Sigmoid colon (tissue), 7 donors: ENCODE measurements at places on chromosomes 4 and X.

GRCh38 chr4:67721770-67722597, 21.0 kb upstream of the UBA6 start:
- no peak for DNase-seq

DNA sequence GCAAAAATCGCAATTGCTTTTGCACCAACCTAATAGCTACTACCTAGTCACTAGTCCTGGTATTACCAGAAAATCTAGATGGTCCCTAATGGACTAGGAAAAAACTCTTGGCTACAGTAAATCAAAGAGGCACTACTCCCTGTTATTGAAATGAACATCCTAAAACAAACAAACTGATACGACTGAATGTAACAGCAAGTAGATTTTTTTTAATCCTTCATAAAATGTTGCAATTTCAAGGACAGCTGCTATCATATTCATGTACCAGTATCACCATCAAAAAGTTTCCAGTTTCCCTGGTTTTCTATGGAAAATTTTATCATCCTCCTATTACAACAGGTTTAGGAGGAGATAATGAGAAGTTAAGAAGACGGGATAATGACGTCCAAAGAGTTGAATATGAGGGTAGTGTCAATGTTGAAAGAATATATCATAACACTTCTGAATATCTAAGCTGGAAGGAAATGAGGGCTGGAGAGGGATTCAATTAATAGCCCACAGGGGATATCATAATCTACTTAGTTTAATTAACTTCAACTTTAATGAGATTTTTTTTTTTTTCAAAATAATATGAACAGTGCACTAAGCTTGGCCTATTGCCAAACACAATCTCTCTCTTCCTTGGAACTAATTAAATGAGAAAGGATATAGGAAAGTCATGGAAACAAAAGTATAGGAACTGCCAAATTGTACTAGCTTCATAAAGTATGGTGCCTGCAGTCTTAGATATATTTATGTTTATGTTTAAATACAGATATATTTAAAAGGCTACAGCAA, 94.8 kb upstream of the SMIM10 start:
- no peak for DNase-seq

DNA sequence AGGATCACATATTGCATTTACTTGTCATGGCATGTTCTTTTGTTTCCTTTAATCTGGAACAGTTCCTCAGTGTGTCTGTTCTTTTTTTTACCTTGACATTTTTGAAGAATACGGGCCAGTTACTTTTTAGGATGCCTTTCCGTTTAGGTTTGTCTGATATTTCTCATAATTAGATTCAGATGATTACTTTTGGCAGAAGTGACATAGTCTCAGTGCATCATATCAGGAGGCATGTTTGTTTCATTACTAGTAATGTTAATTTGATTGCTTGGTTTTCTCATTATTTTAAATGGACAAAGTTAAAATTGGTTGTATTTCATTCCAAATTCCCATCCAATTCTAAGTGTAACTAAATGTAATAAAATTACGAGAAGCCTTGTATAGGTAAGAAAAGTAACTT, 8.3 kb downstream of the POLR2B start:
- DNase-seq: no peak

DNA sequence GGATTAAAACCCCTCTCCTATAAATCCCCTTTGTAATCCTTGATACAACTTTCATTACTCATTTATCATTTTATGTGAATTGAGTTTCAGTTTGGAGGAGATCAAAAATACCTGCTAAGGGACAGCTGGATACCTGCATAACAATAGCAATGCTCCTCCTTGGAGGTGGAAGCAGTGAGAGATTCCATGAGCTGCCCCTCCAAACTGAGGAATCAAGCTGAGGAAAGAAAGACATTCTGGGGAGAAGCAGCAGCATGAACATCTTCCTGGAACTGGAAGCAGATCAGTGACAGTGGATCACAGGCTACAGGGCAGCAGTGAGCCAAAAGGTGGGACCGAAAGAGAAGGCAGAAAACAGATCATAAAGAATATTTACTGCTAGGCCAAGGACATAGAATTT, 199.8 kb upstream of the CNKSR2 start:
- no peak for DNase-seq

DNA sequence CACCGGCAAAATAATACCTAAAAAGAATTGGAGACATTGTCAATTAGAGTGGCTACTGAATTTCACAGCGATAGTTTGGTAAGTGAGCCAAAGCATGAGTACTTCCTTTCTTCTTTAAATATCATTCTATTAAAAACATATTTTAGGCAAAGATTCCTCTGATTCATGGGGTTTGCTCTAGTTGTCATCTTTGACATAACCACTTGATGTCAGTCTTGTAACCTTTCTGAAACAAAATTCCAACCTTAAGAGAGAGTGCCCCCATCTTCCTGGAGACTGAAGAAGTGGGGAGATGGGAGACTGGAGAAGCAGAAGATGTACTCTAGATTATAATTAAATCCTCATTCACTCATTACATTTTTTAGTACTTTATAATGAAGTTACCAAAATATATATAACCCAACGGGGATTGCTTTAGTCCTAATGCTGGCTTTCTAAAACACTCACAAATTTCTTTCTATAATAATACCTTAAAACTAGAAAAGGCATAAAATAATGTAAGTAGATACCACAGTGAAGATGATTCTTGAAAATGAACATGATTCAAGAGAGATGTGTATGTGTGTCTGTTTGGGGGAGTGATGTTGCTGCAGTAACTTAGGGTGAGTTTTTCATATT, 96.4 kb downstream of the EMCN start:
- no peak for DNase-seq

- DNase-seq: no peak
Observed at GRCh38 chr4:31647786-31648185, 927.6 kb downstream of the PCDH7 start.

DNA sequence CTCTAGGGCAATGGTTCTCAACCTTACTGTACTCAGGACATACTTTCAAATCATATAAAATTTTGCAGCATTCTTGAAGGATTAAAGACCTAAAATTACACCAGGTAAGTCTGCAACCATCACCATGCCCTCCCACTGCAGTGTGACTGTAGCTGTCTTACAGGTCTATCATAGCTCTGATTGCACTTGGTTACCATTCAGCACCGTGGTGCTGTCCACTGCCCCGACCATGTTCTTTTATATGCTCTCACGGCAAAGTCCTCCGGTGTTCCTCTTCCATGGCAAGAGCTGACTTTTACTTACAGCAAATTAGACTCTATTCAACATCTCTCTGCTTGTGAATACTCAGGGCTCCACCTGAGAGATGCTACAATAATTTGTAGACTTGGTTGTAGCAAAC, 11.5 kb downstream of the CRMP1 start:
- no peak for DNase-seq

GRCh38 chr4:169110633-169111032, 100.6 kb upstream of the CBR4 start:
- no peak for DNase-seq

DNA sequence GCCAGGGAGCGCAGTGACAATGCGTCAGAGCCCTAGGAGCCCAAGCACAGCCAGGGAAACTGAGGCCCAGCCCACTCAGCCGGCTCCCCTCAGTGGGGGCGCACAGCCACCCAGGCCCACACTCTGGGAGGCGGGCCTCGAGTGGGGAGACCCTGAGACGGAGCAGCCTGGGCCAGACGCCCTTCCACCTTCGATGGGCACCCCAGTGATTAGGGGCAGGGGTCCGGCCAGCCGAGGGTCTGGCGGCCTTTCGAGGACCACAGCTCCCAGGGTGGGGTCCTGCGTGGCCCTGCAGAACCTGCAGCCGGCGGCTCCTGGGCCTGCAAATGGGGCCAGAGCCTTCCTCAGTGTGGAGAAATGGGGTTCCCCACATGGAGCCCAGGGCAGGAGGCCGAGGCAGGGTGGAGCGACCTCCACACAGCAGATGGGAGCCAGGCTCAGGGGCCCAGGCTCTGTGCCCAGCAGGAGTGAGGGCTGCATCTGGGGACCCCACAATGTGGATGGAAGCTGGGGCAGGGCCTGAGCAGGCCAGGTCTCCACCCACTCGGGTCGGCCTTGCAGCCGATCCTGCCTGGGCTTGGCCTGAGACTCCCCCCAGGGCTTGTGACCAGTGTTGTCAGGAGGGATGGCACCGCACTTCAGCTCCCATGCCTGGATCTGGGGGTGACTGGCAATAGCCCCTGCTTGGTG, 5.0 kb downstream of the HGFAC start:
- DNase-seq: no peak

GRCh38 chr4:24748758-24749350, 46.5 kb upstream of the SOD3 start:
- DNase-seq: no peak

DNA sequence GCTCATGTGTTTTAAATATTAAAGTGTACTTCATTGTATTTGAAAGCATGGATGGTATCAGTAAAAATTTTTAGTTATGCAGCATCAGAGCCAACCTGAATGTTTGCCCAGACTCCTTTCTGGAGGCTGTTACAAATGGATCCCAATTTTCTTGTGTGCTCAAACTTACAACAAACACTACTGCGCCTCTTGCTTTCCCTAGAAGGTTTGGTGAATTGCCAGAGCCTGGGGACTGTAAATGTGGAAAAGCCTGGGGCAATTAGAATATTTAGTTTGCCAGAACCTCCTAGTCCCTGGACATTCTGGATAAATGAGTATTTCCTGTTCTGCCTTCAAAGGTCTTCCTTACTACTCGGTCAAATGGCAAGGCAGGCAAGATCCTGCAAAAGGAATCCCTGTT, 4.8 kb downstream of the CAPN6 start:
- no peak for DNase-seq

GRCh38 chrX:102659790-102660757, 8.8 kb downstream of the GPRASP1 start:
- peak; percentile 92 for DNase-seq

DNA sequence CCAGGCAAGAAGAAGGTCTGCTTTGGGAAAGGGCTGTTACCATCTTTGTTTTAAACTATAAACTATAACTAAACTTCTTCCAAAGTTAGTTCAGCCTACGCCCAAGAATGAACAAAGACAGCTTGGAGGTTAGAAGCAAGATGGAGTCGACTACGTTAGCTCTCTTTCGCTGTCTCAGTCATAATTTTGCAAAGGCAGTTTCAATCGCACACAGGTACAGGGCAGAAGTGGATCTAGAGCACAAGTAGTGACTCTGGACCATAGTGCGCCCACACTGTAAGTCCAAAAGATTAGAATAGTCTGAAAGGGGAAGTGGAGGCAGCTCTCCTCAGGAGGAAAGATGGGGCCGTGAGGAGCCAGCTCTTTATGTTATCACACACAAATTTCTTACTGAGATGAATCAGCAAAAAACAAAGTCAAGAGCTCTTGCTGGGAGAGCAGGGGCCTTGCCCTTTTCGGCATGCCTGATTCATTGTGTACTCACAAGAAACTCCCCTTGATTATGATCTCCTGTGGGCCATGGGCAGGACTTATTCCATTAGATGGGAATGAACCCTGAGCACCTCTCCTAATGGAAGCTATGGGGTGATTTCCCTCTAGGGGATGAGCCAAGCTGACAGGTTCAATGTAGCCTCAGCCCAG, 58.6 kb downstream of the FUNDC1 start:
- DNase-seq: no peak

- DNase-seq: no peak
Observed at GRCh38 chrX:153569475-153569874, 29.5 kb downstream of the CCNQ start.

DNA sequence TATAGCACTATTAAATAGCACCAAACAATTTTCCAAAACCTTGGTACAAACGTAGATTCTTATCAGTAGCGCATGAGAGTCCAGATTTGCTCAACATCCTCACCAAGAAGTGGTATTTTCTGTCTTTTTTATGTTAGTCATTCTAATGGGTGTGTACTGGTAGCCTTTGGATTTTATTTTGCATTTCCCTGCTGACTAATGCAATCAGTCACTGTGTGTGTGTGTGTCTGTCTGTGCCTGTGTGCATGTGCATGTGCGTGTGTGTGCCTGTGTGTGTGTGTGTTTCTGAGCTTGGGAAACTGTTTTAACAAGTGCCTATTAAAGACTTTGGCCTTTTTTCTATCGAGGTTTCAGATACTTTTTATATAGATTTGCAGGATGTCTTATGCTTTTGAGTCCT, 82.2 kb upstream of the MAGEA10 start:
- DNase-seq: no peak

DNA sequence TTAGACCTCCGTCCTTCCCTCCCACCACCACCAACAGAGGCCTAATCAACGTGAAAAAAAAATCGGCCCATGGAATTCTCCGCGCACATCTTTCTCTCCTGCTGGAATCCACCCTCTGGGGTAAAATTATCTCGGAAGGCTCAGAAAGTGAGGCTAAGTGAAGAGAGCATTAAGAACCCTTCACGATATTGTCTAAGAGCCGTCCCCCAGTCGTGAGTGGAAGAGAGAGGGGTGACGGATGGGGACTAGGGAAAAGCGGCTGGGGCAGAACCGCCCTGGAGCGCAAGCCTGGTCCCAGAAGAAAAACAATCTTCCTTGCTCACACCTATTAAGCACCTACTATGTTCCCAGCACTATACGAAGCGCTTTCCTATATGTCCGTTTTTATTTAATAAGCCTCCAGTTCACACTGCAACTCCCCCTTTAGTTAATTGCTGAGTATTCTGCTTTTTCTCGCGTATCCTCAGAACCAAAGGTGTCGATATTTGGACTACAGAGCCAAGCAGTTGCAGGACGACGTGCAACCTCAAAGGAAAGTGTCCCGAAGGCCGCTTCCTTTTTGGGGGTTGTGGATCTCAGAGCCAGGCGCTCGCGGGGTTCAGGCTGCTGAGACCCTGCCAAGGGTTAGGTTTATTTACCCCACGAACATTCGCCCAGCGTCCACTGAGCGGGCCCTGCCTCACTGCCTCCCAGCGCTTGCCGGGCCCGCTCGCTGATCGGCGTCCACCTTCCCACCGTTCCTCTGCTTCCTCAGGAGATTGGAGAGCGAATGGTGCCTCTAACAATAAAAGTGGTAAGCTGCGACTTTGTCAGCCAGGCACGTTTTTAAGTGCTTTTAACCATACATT, 889 bp downstream of the MGARP start:
- no peak for DNase-seq

- no peak for DNase-seq
Observed at GRCh38 chr4:142960126-142960525, 114.0 kb upstream of the INPP4B start.

DNA sequence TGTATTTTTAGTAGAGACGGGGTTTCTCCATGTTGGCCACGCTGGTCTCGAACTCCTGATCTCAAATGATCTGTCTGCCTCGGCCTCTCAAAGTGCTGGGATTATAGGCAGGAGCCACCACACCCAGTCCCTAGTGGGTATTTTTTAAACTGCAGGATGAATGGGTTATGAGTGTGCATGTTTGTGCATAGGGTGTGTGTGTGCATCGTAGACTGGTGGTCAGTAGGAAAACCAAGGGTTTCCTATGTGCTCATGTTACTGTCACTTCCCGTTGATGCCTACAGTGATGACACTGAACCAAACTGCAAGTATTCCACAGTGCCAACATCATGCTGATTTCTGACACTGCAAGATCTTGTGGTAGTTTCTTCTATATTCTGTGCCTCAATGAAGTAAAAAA, 41.1 kb downstream of the DDIT4L start:
- no peak for DNase-seq

DNA sequence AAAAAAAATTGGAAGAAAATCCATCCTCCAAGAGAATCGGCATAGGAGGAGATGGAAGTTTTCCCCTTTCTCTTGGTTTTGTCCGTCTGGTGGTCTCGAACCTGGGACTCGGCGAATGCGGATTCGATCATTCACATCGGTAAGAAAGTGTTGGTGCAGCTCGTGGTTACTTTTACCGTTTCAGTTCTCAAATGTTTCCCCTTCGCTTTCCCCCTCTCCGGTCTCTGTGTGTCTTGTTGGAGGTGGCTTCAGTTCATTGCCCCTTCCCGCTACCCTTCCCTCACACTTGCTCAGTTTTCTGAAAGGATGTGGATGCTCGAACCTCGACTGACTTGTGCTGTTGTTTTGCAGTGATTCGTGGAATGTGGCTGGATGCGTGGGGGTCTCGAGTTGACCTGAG, 840 bp downstream of the GRID2 start:
- DNase-seq: no peak
